ENCODE measurements at places on chromosomes 5 and 9. TPM values are rescaled to one million over a fixed set of nuclear protein-coding genes. Genes with fewer than 3 reads are reported as not detected.
A peak's percentile ranks its signal among the peaks of the same experiment; 100 is the strongest.

DNA sequence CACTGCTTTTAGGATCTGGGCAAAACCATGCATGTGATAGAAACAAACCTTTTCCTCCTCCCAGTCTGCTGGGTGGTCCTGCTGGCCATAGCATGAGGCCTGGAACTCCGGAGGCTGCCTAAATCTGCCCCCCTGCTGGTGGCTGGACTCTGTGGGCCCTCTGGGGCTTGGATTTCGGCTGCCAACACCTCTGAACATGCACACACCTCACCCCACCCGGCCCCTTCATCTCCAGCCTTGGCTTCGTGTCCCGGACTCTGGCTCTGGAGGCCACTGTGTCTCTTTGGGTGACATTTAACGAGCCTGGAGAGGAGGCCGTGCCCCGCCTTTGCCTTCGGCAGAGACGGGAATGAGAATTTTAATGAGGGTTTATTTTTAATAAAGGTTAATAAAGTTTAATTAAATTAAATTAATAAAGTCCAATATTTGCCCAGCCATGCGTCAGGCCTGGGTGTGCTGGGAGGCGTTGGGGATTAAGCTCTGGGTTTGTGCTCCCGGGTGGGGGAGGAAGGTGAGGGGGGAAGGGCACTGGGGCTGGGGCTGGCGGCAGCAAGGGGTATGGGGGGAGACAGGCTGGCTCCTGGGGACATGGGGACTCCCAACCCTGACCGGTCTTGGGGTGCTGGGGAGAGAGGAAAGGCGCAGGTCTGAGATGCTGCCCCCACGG is 251.8 kb downstream of the PBX3 start:
- DNase-seq, result no peak

- DNase-seq, result peak; percentile 9
These were observed 19.0 kb upstream of the FER start for GRCh38 chr5:108728566-108729241.

DNA sequence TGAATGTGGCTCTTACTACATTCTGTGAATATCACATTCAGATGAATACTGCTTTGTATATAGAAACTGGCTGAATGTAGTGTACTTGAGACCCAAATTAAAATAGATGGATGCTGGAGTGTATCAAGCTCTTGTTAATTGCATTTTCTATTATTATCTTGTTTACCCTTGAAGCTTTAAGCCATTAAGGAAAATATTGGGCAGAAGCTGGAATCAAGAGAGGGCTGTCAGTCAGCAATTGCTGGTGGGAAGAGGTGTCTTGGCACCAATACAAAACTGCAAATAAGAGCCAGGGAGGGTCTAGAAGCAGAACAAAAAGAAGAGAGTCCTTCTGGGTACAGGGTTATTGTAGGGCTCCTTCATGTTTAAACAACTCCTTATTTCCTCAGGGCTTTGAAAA is 38.8 kb downstream of the MUSK start:
- DNase-seq, result no peak

Gene SLC6A7
- not detected for total RNA-seq

Gene PRDM9
- not detected for total RNA-seq
